ENCODE measurements at places on chromosomes 11 and 22.

- no peaks in the 10 kb centered on the region for H3K36me3 ChIP-seq
- H3K27ac ChIP-seq, result no peak overlapping the region
- no peaks in the 10 kb centered on the region for H3K4me1 ChIP-seq
- H3K4me3 ChIP-seq, result no peak overlapping the region
These were observed 14.4 kb upstream of the CHST1 start for GRCh38 chr11:45679806-45680205.

DNA sequence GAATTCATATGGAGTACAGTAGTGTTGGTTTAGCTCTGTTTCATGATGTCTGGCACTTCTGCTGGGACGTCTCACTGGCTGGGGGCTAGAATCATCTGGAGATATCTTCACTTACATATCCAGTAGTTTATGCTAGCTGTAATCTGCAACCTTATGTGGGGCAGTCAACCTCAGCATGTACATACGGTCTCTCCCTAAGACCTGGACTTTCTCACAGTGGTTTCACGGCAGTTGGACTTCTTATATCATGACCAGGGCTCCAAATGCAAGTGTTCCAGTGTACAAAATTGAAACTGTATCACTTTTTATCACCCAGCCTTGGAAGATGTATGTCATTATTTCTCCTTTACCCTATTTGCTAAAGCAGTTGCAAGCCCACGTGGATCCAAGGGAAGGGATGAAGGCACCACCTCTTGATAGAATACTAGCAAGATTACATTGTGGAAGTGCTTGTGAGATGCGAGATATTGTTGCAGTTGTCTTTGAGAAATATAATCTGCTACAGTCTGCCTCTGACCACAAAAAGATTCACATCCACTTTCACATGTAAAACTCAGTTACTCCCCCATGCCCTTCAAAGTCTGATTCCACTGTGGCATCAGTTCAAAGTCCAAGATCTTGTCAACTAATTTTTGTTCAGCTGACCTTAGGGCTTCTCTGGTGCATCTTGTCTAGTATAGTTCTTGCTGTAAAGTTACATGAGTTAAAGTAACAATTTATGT, 316.6 kb upstream of the NCAM1 start:
- no peaks in the 10 kb centered on the region for H3K4me1 ChIP-seq
- H3K36me3 ChIP-seq, result no peaks in the 10 kb centered on the region
- no peak overlapping the region for H3K27ac ChIP-seq

- no peak overlapping the region for H3K4me3 ChIP-seq
- H3K4me1 ChIP-seq, result no peaks in the 10 kb centered on the region
- H3K27me3 ChIP-seq, result no peaks in the 10 kb centered on the region
These were observed 610.1 kb upstream of the ANO5 start for GRCh38 chr11:21582791-21583190.

DNA sequence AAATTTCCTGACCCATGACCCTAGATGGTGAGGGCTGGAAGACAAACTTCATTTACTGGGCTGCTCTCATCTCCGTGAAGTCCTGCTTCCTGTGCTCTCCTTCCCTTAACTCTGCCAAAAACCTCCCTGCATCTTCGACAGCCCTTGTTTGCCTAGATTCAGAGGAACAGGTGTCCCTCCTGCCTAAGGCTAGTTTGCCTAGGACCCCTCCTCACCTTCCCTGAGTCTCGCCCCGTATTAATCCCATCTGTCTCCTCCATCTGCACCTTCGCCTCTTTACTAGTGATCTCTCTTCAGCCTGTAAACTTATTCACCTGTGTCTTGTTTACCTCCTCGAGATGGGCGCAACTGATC, 33.1 kb downstream of the EIF3F start:
- H3K4me3 ChIP-seq, result peak overlapping the region; percentile 11
- no peak overlapping the region for H3K27ac ChIP-seq
- peaks cover 49% of the 10 kb centered on the region for H3K27me3 ChIP-seq
- peak; percentile 15 for DNase-seq
- H3K36me3 ChIP-seq, result no peaks in the 10 kb centered on the region

GRCh38 chr11:27663326-27663725, 36.9 kb downstream of the BDNF start:
- H3K36me3 ChIP-seq, result no peaks in the 10 kb centered on the region
- no peak for DNase-seq
- H3K27me3 ChIP-seq, result no peaks in the 10 kb centered on the region
- no peak overlapping the region for H3K27ac ChIP-seq
- H3K4me1 ChIP-seq, result no peaks in the 10 kb centered on the region

DNA sequence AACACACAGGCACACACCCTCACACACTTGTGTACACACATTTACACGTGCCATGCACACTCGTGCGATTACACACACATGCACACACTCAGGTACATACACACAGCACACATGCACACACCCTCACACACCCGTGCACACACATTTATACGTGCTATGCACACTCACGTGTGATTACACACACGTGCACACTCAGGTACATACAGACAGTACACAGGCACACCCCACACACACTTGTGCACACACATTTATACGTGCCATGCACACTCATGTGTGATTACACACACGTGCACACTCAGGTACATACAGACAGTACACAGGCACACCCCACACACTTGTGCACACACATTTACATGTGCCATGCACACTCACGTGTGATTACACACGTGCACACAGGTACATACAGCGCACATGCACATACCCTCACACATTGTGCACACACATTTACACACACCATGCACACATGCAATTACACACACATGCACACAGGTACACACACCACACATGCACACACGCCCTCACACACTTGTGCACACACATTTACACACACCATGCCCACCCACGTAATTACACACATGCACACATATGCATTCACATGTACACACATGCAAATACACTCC, 4.6 kb downstream of the IFITM10 start:
- H3K27me3 ChIP-seq, result peaks cover 22% of the 10 kb centered on the region
- peaks cover 15% of the 10 kb centered on the region for H3K4me1 ChIP-seq
- DNase-seq, result no peak
- H3K27ac ChIP-seq, result no peak overlapping the region
- H3K36me3 ChIP-seq, result no peaks in the 10 kb centered on the region
- H3K4me3 ChIP-seq, result no peak overlapping the region

- H3K36me3 ChIP-seq, result no peaks in the 10 kb centered on the region
- H3K4me3 ChIP-seq, result no peak overlapping the region
- H3K4me1 ChIP-seq, result no peaks in the 10 kb centered on the region
- no peak overlapping the region for H3K27ac ChIP-seq
- H3K27me3 ChIP-seq, result peaks cover 45% of the 10 kb centered on the region
These were observed 9.5 kb upstream of the DKK3 start for GRCh38 chr11:12017865-12018453.

- peaks cover 19% of the 10 kb centered on the region for H3K27me3 ChIP-seq
- H3K4me1 ChIP-seq, result peaks cover 46% of the 10 kb centered on the region
- H3K27ac ChIP-seq, result no peak overlapping the region
These were observed 346 bp downstream of the PPFIBP2 start for GRCh38 chr11:7514099-7514591.

DNA sequence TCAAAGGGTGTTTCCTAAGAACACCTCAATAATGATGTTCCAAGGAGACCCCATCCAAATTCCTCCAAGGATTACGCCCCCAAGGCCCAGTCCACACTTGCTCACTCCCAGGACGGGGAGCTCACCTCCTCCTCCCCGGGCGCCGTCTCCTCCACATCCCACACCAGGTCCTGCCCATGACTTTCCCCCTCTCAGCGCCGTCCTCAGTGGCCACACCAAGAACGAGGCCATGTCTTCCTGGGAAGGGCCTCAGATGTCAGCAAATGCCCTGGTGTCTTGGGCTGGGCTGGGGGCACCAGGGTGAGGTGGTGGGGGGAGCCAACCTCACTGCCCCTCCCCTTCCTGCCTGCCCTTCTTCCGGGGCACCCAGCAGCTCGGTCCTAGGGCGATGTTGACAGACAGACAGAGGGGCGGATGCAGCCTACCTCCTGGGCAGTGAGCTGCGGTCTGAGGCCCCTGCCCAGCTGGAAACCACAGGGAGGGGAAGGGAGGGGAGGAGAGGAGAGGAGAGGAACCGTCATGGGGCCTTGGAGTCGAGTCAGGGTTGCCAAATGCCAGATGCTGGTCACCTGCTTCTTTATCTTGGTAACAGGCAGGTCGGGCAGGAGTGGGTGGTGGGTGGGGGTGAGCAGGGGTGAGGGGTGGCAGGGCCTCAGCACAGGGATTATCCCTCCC, at the start of the genes C11orf21 and TSPAN32:
TSS of gene C11orf21 (minus strand) at position 288 of the 675 bp plus-strand sequence. CDS start at position 178, 110 bp downstream.
TSS of gene TSPAN32 (plus strand) at position 383 of the 675 bp plus-strand sequence. CDS start at position 520, 137 bp downstream.
- no peaks in the 10 kb centered on the region for H3K27me3 ChIP-seq
- peak within 1 kb of the TSS; percentile 94 for H3K4me3 ChIP-seq
- H3K4me1 ChIP-seq, result peaks cover 75% of the 10 kb centered on the region
- peak; percentile 81 for DNase-seq

GRCh38 chr11:123148965-123149364, 46.1 kb downstream of the CLMP start:
- H3K4me1 ChIP-seq, result no peaks in the 10 kb centered on the region
- H3K4me3 ChIP-seq, result no peak overlapping the region
- peaks cover 16% of the 10 kb centered on the region for H3K27me3 ChIP-seq

GRCh38 chr22:35357883-35358621, 22.8 kb upstream of the HMOX1 start:
- H3K4me3 ChIP-seq, result no peak overlapping the region
- peaks cover 4% of the 10 kb centered on the region for H3K27me3 ChIP-seq
- no peak overlapping the region for H3K27ac ChIP-seq
- H3K36me3 ChIP-seq, result no peaks in the 10 kb centered on the region

GRCh38 chr11:64229744-64230170, 591 bp upstream of the DNAJC4 start:
- DNase-seq, result no peak
- H3K27me3 ChIP-seq, result no peaks in the 10 kb centered on the region

All from activated CD8-positive, alpha-beta T cell treated with anti-CD3 and anti-CD28 coated beads, Interleukin-2, amount 10 ng/mL, durations not matched to agents 7 days and 5 days (primary cell).